ENCODE measurements at places on chromosomes 1 and 21.
A peak's percentile ranks its signal among the peaks of the same experiment; 100 is the strongest.

- DNase-seq: no peak
These were observed 1.3 kb downstream of the ADAMTS1 start for GRCh38 chr21:26843933-26844257.

DNA sequence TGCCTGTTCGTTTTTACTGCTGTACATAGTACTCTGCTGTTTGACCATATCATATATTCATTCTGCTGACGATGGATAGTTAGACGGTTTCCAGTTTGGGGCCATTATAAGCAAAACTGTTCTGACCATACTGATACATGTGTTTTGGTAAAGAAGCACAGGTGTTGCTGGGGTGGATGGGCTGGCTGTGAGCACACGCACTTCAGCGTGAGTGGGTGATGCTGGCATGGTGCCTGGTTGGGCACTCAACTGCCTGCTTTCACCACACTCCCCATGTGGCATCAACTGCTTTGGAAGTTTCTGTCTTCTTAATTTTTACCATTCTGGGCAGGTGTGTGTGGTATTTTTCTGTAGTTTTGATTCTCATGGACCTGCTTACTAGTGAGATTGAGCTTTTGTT is 37.3 kb downstream of the ADARB1 start:
- DNase-seq: no peak

- no peak for DNase-seq
These were observed 30.9 kb downstream of the LAMB3 start for GRCh38 chr1:209621286-209621685.

- DNase-seq: peak; percentile 44
These were observed 3.8 kb downstream of the PBXIP1 start for GRCh38 chr1:154951901-154952657.

DNA sequence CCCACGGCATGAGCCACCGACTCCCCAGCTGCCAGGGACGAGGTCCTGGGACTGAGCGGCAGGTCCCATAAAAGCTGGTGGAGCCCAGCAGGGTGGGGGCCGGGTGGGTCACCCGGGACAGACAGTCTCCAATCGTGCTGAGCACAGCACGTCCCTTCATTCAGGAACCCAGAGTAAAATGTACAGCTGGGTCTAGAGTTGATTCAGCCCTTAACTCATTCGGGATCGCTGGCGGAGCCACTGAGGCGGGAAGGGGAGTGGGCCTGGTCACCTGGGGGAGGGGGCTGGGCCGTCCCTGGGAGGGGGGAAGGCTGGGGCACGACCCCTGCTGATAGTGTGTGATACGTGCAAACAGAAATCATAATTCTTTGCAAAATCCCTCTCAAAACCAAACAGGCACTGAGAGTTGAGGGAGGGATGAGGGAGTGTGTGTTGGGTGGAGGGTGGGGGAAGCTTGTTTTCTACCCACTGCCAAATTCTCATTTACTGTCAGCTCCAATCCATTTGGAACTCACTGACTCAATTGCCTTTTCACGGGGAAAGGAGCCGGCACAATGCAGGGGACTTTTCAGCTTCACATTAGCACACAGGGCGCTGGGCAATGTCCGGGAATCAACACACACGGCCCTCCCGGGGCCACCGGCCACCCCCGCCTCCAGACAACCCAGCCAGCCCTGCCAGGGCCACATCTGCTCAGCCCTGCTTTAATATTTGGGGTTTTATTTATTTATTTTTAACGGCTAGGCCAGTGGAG is 13.8 kb downstream of the CASZ1 start:
- no peak for DNase-seq

DNA sequence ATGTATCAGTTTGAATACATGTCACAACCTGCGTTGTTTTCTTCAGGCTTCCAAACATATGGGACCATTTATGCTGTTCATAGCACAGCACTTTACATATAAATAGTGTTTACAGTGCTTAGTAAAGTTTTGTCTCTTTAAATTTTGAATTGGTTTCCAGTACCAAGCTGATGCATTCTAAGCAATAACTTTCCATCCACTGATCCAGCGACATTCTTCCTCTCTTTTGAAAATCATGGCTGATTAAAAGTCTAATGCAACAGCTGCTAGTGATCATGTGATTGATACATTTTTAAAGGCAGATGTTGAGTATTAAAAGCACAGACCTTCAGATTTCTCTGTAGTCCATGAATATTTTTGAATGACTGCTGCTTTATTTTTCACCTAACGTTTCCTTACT is 154.9 kb downstream of the PTPRC start:
- no peak for DNase-seq

GRCh38 chr1:26067432-26067911 is at the start of gene TRIM63:
TRIM63 (minus strand) TSS chr1:26067630; CDS start chr1:26067494, 136 bp downstream.
- DNase-seq: no peak

- no peak for DNase-seq
These were observed 17.1 kb downstream of the MR1 start for GRCh38 chr1:181050922-181051321.
